Activated CD4-positive, alpha-beta T cell treated with anti-CD3 and anti-CD28 coated beads, Interleukin-2, amount 50 U/mL, for 1 hour (primary cell): ENCODE measurements at places on chromosomes 12 and 14.

GRCh38 chr12:130434560-130434959 is 96.9 kb downstream of the PIWIL1 start:
- no peak for DNase-seq

- no peak for DNase-seq
Measured at GRCh38 chr12:15157269-15157671, 63.9 kb downstream of the RERG start.

GRCh38 chr14:73753887-73754795 is 40.0 kb upstream of the PNMA1 start:
- DNase-seq, result no peak

GRCh38 chr14:90828642-90829487 is 12.6 kb upstream of the TTC7B start:
- DNase-seq, result no peak

- no peak for DNase-seq
Measured at GRCh38 chr12:92248977-92249376, 103.3 kb upstream of the BTG1 start.

- no peak for DNase-seq
Measured at GRCh38 chr12:1189163-1189562, 198.1 kb downstream of the ERC1 start.

GRCh38 chr14:77097006-77097699 is 905 bp upstream of the CIPC start:
- DNase-seq, result no peak

DNA sequence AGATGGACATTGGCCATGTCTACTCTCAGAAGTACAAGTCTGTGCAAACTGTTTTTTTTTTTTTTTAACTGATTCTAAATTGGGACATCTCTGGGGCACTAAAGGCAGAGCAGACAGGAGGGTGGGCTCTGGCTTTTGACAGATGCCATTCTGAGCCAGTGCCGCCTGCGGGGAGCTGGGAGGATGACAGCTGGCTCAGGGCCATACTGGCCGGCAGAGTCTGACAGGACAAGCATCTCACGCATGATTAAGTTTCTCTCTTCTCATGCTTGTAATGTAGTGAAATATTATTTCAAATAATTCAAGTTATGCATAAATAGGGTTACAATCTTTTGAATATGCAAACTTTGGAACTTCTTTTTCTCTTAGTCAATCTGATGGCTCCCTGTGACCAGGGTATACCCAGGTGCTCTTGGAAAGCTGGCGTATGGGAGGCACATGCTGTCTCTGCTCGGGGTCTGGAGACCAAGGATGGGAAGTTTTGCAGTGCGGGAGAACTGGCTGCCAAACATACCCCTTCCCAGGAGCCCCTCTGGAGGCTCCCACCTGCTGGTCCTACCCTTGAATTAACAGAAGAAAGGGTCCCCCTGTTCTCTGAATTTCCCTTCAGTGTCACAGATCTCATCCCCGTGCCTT is 7.6 kb downstream of the CDCA4 start:
- no peak for DNase-seq

DNA sequence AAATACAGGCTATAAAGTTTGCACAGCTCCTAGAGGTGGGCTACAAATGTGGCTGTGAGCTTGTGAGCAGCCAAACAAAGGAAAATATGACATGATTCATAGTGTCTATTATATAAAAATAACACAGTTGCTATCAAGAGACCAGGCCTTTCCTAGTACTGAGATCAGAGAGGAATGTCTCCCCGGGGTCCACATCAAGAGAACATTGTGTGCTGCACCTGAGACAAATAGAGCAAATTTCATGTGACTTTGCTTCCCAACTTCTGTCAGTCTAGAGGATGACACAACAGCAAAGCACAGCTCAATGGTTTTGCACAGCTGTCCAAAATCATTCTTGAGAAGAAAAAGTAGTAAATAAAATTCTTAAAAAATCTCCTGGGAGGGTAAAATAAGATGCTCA is 297.5 kb upstream of the PRKD1 start:
- DNase-seq, result no peak

- DNase-seq, result peak; percentile 30
Measured at GRCh38 chr14:103385929-103386712, 906 bp downstream of the MARK3 start.

DNA sequence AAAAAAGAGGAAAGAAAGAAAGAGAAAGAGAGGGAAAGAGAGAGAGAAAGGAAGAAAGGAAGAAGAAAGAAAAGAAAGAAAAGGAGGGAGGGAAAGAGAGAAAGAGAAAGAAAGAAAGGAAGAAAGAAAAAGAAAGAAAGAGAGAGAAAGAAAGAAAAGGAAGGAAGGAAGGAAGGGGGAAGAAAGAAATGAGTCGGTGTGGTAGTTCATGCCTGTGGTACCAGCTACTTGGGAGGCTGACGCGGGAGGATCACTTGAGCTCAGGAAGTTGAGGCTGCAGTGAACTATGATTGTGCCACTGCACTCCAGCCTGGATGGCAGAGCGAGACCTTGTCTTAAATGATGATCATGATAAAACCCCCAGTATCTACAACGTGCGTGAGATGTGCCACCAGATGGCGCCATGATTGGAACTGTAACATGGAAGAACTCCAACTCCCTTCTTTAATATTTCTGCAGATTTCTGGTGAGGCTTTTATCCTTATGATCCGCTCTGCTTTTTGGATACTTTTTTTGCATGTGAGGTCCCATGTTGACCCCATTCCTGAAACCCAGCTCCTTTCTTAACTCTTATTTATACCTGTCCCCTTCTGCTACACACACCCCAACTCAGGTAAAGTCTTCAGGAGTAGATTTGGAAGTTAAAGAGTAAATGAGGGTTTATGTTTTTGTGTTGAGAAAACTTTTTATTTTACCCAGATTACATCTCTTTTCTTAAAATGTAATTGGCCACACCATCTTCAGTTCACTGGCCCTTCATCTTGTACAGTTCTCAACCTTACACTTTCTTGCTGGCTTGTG is 25.6 kb downstream of the RNASE10 start:
- peak; percentile 72 for DNase-seq

GRCh38 chr14:51282517-51282916 is 42.5 kb downstream of the TMX1 start:
- no peak for DNase-seq

DNA sequence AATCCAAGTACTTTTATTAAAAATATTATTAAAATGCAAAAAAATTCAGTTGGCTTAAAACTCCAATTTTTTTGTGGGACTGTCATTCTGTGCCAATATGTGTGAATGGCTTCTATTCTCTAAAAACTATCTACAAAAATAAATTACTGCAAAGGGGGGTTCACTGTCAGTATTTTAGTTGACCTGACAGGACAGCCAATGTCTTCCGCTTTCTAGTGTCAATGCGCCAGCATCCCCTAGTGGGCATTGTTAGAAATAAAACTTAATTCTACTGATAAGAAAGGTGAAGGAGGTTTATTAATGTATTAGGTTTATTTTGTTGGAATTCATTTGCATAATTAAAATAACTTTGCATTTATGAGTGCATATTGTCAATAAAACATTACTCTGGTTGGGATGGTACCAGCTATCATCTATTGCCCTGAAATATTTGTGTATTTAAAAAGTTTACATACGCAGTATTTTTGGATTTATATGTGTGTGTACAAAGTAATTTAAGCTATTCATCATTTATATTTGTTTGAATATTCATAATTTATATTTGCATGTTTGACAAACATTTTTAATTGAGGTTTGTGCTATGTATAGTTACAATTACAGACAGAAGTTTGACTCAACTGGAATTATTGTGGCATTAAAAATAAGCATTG is 527.2 kb downstream of the FLRT2 start:
- DNase-seq, result peak; percentile 15

GRCh38 chr12:90075685-90076084 is 367.0 kb upstream of the ATP2B1 start:
- DNase-seq, result no peak

GRCh38 chr12:110972866-110973265 is 52.5 kb upstream of the MYL2 start:
- DNase-seq, result no peak

DNA sequence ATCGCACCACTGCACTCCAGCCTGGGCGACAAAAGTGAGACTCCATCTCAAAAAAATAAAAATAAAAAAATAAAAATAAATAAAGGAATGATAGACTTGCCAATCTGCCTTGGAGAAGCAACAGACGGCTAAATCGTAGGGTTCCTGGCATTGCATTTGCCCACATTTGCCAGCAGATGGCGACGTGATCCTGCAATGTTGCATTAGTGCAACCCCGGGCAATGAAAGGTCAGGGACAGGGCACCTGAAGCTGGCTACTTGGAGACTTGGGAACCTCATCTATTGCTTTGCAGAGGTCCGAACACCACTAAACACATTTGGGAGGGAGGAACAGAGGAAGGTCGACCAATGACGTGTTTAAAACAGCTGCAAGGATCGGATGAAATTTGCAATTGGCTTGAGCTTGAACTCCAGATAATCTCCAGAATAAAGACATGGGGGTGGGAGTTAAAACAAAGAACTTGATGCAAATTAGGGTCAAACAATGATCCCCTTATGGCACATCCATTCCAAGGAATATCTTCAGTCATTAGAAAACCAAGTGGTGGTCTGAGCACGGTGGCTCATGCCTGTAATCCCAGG is 34.6 kb downstream of the SPRING1 start:
- DNase-seq, result peak; percentile 63

DNA sequence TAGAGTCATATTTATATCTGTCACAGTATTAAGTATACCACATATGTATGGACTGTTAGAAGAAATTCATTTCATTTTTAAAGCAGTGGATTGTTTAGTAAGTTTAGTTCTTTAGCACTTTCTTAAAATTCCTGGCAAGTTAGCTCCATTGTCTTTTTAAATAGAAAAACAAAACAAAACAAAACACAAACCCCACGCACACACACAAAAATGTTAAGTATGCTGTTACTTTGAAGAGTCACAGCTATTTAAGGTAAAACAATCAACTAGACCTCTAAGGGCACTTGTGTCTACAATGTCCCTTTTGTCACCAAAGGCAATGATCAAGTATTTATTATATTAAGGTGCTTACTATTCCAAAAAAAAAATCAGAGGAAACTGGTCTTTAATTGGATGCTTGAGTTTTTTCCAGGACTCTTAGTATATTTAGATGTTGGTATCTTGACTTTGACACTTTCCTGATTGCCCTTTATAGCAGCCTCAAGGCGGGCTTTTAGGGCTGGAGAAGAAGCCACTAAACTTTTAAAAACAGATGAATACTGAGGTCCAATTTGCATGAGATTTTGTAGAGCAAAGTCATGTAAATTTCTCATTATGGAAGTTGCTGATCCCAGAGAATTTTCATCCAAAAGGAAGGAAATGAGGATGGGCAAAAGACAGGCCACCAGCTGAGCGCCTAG is 85.5 kb upstream of the HECTD1 start:
- DNase-seq, result no peak

DNA sequence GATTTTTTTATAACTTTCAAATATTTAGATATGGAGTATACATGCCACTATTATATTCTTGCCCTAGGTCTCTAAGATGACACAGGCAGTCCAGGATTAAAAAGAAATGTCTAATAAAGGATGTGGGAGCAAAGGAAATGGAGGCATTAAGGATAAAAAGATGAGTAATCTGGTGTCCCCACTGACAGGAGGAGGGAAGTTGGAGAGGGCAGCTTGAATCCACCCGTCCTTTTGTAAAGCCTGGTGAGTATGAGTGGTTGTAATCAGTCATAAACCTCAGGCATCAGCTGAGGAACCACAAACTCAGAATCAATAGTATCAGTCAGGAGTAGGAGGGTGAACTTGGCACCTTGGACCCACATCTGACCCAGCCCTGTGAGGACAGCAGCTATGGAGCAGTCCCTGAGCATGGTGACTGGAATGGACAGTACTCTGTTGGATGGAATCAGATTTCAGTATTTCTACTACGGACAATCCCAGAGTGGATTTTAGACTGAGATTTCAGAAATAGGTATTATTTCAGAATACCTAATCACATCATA is 100.5 kb downstream of the EXOC5 start:
- no peak for DNase-seq

DNA sequence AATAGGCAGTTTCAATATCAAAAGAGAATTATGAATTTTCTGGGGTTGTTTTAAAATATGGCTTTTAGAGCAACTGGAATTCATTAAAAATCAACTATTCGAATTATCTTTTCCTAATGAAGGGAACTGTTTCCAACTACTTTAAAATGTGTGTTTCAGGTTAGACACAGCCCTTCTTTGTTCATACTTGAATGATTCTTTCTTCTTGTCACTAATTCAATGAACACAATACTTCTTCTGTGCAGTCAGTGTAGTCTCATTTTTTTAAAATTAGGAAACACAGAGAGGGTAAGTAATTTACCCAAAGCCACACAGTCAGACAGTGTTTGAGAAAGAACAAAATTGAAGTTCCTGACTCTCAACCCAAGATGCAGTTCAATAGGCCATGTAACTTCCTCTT is 414.0 kb downstream of the CCDC91 start:
- no peak for DNase-seq

DNA sequence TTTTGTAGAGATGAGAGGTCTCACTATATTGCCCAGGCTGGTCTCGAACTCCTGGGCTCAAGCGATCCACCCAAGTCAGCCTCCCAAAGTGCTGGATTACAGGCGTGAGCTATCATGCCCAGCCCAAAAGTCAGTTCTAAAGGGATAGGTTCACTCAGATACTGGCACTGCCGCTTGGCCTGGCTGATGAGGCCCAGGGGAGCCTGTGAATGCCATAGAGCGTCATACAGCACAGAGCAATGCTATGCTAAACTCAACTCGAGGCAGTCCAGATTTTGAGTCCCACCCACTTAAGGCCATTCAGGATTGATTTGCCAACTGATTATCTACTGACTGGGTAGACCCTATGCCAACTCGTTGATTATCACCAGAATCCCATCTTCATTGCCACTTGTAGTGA is 179.4 kb downstream of the ESR2 start:
- no peak for DNase-seq

GRCh38 chr14:87461704-87462103 is 531.3 kb downstream of the GALC start:
- no peak for DNase-seq

- DNase-seq, result no peak
Measured at GRCh38 chr12:8012651-8013309, 19.7 kb upstream of the FOXJ2 start.

DNA sequence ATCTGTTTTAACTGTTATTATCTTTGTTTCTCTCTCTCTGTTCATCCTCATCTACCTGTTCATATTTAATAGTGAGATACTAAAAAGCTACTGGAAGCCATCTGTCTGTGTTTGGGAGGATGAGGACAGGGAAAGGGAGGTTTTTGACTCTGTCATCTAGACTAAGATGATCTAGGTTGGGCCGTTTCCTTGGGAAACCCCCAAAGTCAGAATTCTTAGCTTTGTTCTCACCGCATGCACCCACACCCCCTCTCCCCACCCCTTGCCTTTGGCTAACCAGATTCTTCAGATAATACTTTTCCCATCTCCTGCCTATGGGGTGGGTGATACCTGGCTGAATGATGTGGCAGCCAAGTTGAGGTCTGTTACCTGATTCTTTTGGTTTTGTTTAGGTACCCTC is 73.0 kb downstream of the PRICKLE1 start:
- DNase-seq, result no peak
